ENCODE measurements at places on chromosomes 5 and 9. TPM values are rescaled to one million over a fixed set of nuclear protein-coding genes. Genes with fewer than 3 reads are reported as not detected.

DNA sequence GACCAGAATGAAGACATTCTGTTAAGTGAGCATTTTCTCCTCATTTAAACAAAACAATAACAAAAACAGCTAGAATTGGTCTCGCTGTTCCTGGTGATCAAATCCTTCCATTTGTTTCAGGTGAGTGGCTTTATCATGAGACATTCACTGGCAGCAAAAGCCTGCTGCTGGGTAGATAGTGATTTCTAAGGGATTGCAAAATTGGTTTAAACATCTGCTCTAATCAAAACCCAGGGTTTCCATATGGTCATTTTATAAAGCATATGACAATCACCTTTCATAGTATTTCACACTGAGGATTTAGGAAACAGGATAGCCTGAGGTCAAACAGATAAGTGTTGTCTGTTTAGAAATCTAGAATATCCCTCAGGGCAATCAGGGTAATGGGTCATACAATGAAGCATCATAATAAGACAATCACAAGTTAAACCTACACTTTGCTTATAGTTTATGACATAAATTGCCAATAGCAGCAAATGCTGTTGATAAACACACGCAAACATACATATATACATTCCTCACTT is 769.6 kb upstream of the C9orf72 start:
- no peaks in the 10 kb centered on the region for H3K36me3 ChIP-seq
- no peak overlapping the region for H3K27ac ChIP-seq
- no peaks in the 10 kb centered on the region for H3K4me1 ChIP-seq
- H3K4me3 ChIP-seq = no peak overlapping the region
- no peak for DNase-seq

DNA sequence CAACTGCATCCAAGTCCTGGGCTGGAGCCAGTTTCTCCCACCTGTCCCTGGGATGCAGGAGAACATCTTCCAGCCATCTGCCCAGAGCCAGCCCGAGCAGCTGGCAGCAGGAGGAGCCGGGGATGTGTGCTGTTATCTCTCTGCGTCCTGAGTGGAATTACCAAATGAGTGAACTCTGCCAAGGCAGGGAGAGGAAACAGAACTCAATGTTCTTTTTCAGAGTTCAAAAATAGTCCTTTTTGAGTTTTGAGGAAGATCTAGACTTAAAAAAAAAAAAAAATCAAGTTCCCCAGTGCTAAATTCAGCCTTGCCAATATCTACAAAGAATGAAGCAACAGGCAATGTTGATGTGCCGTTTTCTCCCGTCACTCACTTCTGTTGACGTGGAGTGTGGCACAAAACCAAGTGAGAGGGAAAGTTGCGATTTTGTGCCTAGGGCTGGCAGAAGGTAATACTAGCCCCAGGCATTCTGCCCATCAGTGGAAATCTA is 56.2 kb downstream of the TMOD1 start:
- no peaks in the 10 kb centered on the region for H3K36me3 ChIP-seq
- no peak overlapping the region for H3K4me3 ChIP-seq
- H3K27ac ChIP-seq = peak overlapping the region; percentile 86
- no peaks in the 10 kb centered on the region for H3K27me3 ChIP-seq
- peaks cover 39% of the 10 kb centered on the region for H3K4me1 ChIP-seq

- H3K36me3 ChIP-seq = no peaks in the 10 kb centered on the region
- no peak for DNase-seq
- H3K4me3 ChIP-seq = no peak overlapping the region
- H3K27ac ChIP-seq = no peak overlapping the region
- no peaks in the 10 kb centered on the region for H3K27me3 ChIP-seq
These were observed 193.2 kb downstream of the EFNA5 start for GRCh38 chr5:107477492-107477891.

- H3K27me3 ChIP-seq = no peaks in the 10 kb centered on the region
- no peaks in the 10 kb centered on the region for H3K36me3 ChIP-seq
- no peak overlapping the region for H3K27ac ChIP-seq
These were observed 141.1 kb upstream of the C9orf72 start for GRCh38 chr9:27714388-27714787.

GRCh38 chr5:13478831-13479465 is 465.5 kb downstream of the DNAH5 start:
- H3K27me3 ChIP-seq = no peaks in the 10 kb centered on the region
- no peak overlapping the region for H3K4me3 ChIP-seq
- H3K4me1 ChIP-seq = no peaks in the 10 kb centered on the region
- H3K36me3 ChIP-seq = no peaks in the 10 kb centered on the region
- DNase-seq = no peak

DNA sequence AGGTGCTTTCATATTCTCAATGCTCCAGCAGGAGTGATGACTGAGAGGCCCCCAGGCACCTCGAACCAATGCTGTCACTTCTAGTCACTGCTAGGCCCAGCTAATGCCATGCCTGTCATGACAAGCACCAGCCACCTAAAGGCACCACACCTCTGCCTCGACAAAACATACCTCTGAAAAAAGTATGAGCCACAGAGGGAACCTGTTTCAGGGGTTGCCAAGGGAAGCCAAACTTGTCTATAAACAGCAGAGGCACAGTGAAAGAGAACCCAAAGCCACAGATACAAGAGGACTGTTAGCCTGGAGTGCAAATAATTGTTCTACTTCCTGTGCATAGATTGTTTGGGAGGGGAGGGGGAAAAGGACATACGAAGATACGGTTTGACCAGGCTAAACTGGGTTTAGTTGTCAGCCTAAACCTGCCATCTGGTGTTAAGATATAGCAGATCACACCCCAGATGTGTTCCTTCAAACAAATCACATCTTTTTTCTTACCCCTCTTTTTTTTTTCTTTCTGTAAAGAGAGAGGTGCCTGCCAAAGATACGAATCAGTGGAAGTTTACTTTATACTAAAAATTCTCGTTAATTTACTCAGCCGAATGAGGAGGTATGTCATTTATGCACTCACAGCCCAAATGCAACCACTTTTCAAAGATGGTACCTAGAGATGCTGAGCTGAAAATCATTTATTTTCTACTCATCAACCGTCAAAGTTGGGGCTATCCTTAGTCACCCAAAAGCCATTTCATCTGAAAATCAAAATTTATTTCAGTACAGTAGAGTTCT is 45.7 kb downstream of the BNC2 start:
- no peak overlapping the region for H3K27ac ChIP-seq
- H3K36me3 ChIP-seq = no peaks in the 10 kb centered on the region
- DNase-seq = no peak

DNA sequence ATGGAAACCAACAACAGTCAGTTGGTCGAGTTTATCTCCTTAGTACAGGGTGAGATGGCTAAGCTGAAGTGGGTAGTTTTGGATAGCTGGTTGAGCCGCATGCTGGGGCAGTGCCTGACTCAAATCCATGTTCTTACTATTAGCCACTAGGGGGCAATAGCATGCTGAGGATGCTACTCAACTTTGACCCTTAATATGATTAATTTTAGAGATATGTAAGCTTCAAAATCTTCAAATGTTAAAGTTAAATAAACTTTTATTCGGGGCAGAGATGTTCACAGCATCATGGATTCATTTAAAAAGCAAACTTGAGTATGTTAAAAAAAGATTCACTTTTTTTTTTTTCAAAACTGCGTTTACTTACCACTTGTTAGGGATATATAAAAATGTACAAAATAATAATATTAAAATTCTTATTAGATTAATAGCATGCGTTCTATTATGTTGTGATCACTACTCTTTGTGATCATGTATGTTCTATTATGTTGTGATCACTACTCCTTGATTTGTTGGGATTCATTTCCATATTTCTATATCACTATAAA is 57.0 kb downstream of the C9orf153 start:
- no peaks in the 10 kb centered on the region for H3K27me3 ChIP-seq
- H3K4me3 ChIP-seq = no peak overlapping the region

DNA sequence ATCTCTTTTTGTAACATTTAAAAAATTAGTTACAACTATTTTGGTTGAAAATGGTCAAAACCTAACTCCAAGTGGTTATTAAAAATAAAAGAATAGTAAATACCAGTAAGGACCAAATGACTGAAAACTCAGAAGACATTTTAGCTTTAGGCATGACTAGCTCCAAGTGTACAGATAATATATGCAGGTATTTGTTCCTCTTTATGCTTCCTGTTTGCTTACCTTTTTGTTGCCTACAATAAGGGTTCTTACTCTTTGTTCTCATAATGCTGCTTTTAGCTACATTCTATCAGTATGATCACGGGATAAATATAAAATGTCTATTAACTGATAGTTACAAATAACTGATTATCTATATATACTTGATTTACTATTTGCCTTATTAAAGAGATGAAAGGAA is 259.6 kb downstream of the CDH12 start:
- DNase-seq = no peak
- H3K36me3 ChIP-seq = no peaks in the 10 kb centered on the region
- H3K27me3 ChIP-seq = no peaks in the 10 kb centered on the region
- H3K27ac ChIP-seq = no peak overlapping the region

The STKLD1 gene
- 1.4 TPM for total RNA-seq

GRCh38 chr9:7180247-7180646 is 422.5 kb downstream of the KDM4C start:
- no peak overlapping the region for H3K4me3 ChIP-seq
- no peaks in the 10 kb centered on the region for H3K4me1 ChIP-seq
- no peaks in the 10 kb centered on the region for H3K36me3 ChIP-seq
- no peak for DNase-seq
- no peaks in the 10 kb centered on the region for H3K27me3 ChIP-seq

DNA sequence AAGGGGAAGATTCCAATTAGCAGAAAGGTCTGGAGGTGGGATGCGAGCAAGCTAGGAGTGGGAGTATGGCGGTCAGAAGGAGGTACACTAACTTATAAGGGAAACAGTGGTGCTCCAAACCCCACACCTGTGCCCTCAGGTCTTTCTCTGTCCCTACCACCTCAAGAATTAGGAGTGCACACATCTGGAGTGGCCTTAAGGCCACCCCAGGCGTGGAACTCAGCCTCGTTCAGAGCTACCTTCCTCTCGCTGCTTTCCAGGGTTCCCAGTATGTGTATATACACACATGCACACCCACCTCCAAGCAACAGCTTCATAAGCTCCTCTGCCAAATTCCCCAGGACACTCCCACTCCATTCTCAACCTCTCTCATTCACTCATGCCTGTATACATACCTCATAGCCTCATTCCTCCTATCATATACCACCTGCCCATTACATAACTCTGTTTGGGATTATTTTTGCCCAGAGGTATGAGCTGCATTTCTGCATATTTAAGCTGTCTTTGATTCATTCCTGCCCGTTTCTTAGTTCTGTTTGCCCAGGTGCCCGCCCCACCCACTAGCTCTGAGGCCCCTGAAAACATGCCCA is 118.7 kb downstream of the PSD2 start:
- H3K27me3 ChIP-seq = no peaks in the 10 kb centered on the region
- no peak overlapping the region for H3K27ac ChIP-seq
- H3K4me3 ChIP-seq = no peak overlapping the region
- H3K4me1 ChIP-seq = no peaks in the 10 kb centered on the region

The RASEF gene
- 15.9 TPM for total RNA-seq

DNA sequence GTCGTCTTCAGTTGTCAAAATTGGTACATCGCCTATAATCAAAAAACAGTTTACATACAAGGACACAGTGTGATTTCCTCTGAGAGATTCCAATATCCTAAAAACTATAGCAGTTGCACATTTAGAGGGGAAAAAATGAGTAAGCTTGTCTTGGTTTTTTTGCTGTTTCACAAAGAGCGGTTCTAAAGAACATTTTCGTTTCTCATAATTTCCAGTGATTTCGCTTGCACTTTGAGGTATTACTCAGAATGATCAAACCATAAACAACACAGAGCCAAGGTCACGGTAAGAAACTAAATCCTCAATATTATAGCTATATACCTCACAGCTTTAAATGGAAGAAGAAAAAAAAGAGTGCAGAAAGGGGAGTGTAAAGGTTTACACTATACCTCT is 861 bp downstream of the MTX3 start:
- H3K27ac ChIP-seq = peak overlapping the region; percentile 58
- H3K4me1 ChIP-seq = peaks cover 2% of the 10 kb centered on the region
- no peak for DNase-seq
- peak overlapping the region; percentile 83 for H3K4me3 ChIP-seq

DNA sequence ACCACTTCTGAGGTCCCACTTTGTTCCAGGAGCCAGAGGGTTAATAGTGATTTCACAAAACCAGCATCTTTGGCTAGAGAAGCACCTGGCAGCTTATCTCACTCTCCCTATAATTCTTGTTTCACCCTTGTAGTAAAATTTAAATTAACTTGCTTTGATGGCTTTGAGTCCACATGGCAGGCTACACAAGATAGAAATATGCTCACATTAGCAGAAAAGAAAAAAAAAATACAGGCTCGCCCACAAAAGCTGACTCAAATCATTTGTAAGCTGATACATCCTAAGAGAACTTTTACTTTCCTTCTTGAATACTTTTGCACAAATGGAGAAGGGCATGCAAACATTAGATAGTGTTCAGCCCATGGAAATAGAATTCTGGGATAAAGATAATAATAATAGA is 36.2 kb downstream of the TNFSF15 start:
- H3K27me3 ChIP-seq = no peaks in the 10 kb centered on the region
- H3K36me3 ChIP-seq = no peaks in the 10 kb centered on the region
- H3K27ac ChIP-seq = no peak overlapping the region
- H3K4me3 ChIP-seq = no peak overlapping the region
- no peak for DNase-seq
- H3K4me1 ChIP-seq = no peaks in the 10 kb centered on the region

DNA sequence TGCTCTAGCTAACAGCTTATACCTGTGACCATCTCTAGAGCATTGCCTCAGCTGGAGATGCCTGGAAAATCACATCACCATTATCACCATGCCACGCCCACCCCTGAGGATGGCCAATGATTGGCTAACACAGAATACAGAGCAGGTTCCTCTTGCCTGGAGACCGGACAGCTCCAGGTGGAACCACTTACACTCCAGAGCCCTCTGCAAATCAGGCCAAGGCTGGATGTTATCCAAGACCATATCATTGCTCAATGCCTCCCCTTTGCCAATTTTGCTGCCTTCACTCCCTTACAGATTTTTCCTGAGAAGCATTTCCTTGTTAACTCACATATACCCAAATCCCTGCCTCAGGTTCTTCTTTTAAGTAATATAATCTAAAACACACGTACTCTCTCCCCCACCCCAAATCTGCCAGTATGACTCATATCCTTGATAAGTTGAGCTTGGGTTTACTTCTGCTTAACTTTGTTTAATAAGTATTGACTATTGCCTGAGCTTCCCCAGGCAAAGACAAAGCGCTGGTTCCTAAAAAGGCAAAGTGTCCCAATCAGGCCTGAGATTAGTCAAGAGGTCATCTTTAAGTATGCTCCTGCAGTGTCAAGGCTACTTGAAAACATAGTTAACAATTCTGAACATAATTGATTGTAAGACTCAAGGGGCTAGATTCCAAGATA is 309.6 kb downstream of the EPB41L4A start:
- H3K27ac ChIP-seq = no peak overlapping the region
- H3K4me3 ChIP-seq = no peak overlapping the region
- DNase-seq = no peak
- no peaks in the 10 kb centered on the region for H3K36me3 ChIP-seq

Measured in ovary (tissue), 10 donors.